ENCODE measurements at places on chromosomes 11 and 22. TPM values are rescaled to one million over a fixed set of nuclear protein-coding genes. Genes with fewer than 3 reads are reported as not detected.

The PGA5 gene
- not detected for polyA plus RNA-seq

The OR8G5 gene
- polyA plus RNA-seq = not detected

The SMTNL1 gene
- polyA plus RNA-seq = not detected

- peak; percentile 96 for DNase-seq
Measured at GRCh38 chr11:35166369-35167360, 27.7 kb downstream of the CD44 start.

DNA sequence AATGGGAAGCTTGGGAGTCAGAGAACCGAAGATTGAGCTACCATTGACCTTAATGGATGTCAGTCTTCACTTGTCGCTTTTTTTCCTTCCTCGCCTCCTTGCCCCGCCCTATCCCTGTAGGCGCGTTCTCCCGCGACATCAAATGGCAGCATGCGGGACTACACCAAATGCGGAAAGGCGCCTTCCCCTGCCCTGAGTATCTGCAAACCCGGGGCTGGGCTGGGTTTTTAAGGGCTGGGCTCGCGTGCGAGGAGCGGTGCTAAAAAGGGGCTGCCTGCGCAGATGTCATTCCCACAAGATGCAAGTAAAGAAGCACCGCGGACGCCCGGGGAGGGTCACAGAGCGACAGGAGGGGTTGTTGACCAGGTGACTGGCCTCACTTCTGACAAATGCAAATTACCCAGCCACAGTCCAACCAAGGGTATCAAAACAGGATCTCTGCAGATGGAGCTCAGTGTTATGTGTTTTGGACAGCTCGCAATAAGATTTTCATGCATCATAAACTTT lies 4.7 kb upstream of the FAM111B start:
- no peak for DNase-seq

DNA sequence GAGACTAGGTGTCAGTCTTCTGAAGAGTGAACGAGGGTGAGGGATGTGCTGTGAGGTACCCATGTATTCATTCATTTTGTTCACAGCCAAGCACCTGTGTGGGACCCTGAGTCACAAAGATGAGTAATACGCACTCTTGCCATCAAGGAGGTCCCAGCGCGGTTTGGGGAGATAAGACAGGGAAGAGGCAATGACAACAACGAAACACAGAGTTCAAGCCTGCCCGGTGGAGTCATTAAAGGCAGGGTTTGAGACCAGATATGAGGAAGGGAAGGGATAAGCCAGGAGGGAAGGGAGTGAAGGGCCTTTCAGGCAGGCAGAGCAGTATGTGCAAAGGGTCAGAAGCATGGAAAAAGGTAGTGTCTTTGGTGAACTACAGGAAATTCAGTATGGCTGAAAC lies 4.6 kb downstream of the DCHS1 start:
- DNase-seq = no peak

- no peak for DNase-seq
Measured at GRCh38 chr22:32613773-32614392, 139.3 kb downstream of the FBXO7 start.
